ENCODE measurements at places on chromosomes 2 and 18.
A peak's percentile ranks its signal among the peaks of the same experiment; 100 is the strongest.

GRCh38 chr2:215577356-215577755 lies 141.5 kb upstream of the FN1 start:
- DNase-seq: no peak

DNA sequence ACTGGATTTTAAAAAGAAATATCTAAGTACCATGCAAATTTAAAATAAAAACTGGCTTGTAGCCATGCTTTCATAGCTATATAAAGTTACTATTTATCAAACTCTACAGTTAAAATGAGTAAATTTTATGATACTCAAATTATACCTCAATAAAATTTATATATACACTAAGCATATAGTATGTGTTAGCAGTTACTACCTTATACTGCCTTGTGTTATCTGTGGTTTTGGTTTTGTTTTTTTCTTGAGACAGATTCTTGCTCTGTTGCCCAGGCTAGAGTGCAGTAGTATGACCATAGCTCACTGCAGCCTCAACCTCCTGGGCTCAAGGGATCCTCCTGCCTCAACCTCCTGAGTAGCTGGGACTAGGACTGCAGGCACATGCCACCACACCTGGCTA lies 342.1 kb downstream of the KIAA1328 start:
- DNase-seq: no peak

DNA sequence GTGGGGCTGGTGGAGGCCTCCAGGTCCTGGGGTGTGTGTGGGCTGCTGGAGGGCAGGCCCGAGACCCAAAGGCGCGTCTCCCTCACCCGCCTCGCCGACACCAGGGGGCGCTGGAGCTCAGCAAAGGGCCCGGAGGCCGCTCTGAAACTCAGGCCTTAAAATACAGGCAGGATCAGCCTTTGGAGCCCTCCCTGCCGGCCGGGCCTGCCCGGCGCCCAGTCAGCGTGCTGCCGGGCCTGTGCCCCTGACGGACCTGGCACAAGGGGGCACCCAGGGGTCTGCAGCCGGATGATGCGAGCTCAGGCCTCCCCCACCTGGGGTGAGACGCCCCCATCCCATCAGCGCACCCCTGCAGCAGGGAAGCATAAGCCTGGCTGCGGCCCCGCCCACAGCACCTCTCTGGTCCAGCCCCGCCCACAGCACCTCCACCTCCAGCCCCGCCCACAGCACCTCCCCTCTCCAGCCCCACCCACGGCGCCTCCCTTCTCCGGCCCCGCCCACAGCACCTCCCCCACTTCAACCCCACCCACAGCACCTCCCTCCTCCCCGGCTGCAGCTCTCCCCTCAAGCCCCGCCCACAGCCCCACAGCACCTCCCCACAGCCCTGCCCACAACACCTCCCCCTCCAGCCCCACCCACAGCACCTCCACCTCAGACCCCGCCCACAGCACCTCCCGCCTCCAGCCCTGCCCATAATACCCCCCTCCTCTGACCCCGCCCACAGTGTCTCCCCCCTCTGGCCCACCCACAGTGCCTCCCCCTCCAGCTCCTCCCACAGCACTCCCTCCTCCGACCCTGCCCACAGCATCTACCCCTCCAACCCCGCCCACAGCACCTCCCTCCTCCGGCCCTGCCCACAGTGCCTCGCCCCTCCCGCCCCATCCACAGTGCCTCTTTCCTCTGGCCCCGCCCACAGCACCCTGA lies 92.8 kb upstream of the OTOS start:
- DNase-seq: peak; percentile 68

DNA sequence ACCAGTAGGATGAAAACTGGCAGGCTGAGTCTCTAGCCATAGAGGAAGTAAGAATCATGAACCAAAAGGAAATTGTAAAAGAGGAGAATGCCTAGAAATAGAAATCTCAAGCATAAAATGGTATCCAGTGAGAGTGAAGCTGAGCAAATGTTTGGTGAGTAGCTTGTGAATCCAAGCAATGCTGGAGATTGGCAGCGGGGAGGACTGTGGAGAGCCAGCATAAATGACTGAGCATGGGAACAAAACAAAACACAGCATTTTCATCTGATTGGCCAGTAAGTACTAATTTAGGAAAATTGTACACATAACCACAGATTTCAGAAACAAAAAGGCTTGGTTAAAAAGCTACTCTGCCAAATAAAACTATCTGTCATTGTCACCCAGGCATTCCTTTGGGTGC lies 390.0 kb downstream of the STK39 start:
- no peak for DNase-seq

GRCh38 chr2:230068016-230068650 lies 591 bp downstream of the SLC16A14 start:
- DNase-seq: no peak
